ENCODE measurements at places on chromosomes 1 and 21.
A peak's percentile ranks its signal among the peaks of the same experiment; 100 is the strongest.

DNA sequence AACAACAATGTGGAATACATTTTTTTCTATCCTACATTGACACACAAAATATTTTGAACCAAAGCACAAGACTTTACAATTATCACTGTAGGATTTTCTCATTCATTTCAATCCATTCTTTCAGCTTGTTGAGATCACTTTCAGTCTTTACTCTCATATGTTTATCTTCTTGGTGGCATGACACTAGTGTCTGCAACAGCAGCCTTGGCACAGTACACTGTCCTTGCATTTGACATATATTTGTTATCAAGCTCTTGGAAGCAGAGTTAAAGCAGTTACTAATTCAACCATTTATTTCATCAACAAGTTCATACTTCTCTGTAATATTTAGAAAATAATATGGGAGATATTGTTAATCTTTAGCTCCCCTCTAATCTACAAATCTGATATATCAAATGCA lies 922.4 kb upstream of the ADGRL2 start:
- no peak for DNase-seq

DNA sequence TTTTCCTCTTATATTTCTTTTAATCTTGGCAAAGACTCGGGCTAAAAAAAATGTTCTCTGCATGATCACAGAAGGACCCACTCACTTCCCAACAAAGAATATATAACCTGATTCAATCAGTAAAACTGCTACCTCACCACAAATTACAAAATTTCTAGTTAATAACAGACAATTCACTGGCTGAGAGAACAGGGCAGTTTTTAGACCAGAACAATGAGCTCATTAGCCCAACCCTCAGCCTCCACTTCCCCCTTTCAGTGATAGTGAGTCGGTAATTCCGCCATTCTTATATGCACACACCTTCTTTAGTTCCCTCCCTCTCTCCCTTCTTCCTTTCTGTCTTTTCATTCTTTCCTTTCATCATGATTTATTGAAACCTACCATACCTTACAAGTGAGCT lies 8.9 kb downstream of the SIPA1L2 start:
- no peak for DNase-seq

GRCh38 chr1:6594977-6595740 lies 7.5 kb downstream of the KLHL21 start:
- DNase-seq, result no peak

DNA sequence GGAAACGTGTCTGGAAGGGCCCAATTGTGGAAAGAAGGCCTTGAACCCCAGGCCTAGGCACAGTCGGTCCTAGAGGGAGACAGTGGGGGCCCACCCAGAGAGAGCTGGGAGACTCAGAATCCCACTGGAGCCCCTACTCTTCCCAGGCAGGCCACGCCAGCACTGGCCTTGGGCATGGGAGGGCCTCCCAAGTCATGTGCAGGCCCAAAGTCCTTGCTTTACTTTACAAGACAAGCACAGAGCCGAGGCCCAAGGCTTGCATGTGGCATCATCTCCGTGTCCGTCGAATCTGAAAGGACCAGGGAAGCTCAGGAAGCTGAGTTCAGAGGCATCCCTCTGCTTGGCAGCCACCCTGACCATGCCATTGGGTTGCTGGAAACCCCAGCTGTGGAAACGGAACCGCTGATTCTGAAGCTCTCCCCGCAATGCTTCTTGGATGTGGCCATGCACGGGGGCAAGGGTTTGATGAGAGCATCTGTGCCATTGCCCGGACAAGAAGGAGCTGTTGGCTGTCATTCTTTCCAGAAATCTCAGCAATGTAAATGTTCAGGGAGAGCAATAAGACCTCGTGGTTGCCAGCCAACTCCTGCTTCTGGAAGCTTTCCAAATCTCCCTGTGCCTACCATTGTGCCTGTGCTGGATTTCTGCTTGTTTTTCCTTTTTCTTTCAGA lies 32.8 kb downstream of the ABCG1 start:
- no peak for DNase-seq

- no peak for DNase-seq
These were observed 1.8 kb upstream of the SERBP1 start for GRCh38 chr1:67431869-67432578.

- no peak for DNase-seq
These were observed 11.1 kb upstream of the PTPN7 start for GRCh38 chr1:202171292-202172014.

GRCh38 chr1:203726417-203726867 lies 38.5 kb upstream of the LAX1 start:
- no peak for DNase-seq

DNA sequence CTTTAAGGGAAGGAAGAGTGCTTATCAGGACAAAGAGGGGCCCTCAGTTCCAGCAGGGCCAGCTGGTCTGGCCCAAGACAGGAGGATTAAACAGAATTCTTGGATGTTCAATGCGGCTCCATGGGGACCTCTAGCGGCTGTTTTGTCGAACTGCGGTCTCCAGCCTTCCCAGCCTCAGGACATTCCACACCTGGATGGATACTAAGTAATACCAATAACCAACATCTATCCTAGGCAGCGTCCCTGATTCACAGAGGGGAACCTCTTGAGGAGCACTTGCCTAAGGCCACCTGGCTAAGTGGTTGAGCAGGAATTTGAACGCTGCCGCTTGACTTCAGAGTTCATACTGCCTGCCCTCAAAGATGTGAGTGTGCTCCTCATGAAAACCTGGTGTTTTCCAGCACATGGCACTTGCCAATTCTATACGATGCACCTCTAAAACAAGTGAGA lies 15.5 kb upstream of the CD247 start:
- peak; percentile 54 for DNase-seq

- DNase-seq, result peak; percentile 50
These were observed 100.2 kb downstream of the SPATA46 start for GRCh38 chr1:162276493-162276892.

- peak; percentile 85 for DNase-seq
These were observed 5.2 kb downstream of the COQ8A start for GRCh38 chr1:226945106-226945857.

DNA sequence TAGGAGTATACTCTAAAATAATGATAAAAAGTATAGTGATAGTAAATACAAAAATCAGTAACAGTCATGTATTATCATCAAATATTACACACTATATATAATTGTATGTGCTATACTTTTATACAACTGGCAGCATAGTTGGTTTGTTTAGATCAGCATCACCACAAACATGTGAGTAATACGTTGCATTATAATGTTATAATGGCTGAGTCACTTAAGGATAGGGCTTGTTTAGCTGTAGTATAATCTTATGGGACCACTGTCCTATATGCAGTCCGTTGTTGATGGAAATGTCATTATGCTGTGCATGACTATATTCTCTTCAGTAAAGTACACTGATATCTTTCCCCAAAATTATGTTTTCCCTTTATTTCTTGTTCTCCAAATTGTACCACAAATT lies 92.8 kb downstream of the LYPLAL1 start:
- no peak for DNase-seq

All from HepG2 (cell line).